Ascending aorta (tissue), 2 donors: ENCODE measurements at places on chromosomes 5 and 9.

DNA sequence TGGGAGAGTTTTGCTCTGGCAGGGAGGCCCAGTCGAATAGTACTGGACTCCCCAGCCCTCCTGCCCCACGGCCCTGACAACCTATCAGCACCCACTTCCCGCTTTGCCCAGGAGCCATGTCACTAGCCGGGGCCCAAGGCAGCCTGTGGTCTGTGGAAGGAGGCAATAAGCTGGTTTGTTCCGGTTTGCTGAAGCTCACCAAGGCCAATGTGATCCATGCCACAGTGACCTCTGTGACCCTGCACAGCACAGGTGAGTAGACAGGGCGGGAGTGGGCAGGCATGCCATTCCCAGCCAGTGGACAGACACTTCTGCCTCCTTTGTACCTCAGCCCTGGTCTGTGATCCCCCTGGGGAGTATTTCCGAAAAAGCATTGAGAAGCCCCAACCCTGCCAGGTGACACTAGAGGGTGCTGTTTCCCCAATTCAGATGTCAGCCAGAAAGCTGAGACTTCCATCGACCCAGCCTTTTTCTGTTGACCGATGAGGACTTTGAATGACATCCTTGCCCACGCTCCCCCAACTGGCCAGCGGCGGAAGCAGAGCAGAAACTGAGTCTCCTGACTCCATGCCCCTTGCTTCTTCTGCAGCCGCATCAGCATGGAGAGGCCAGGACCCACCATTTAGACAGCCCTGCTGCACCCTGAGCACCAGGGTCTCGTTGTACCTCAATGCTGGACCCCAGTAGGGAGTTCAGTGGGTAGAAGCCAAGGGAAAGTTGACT is 9.6 kb downstream of the PCYOX1L start:
- no peaks in the 10 kb centered on the region for H3K27me3 ChIP-seq
- DNase-seq, result no peak
- peaks cover 5% of the 10 kb centered on the region for H3K4me1 ChIP-seq
- peak overlapping the region; percentile 55 for H3K27ac ChIP-seq

GRCh38 chr9:77793849-77794248 is 145.7 kb upstream of the GNA14 start:
- no peak overlapping the region for H3K27ac ChIP-seq
- no peak overlapping the region for H3K4me3 ChIP-seq
- no peaks in the 10 kb centered on the region for H3K4me1 ChIP-seq

GRCh38 chr5:41686191-41686590 is 175.8 kb upstream of the PLCXD3 start:
- H3K4me1 ChIP-seq, result no peaks in the 10 kb centered on the region
- H3K27ac ChIP-seq, result no peak overlapping the region
- H3K27me3 ChIP-seq, result no peaks in the 10 kb centered on the region
- DNase-seq, result no peak
- no peaks in the 10 kb centered on the region for H3K36me3 ChIP-seq

GRCh38 chr9:117092582-117092981 is 322.3 kb downstream of the ASTN2 start:
- no peak for DNase-seq
- no peaks in the 10 kb centered on the region for H3K36me3 ChIP-seq
- no peak overlapping the region for H3K4me3 ChIP-seq
- no peak overlapping the region for H3K27ac ChIP-seq

GRCh38 chr5:103290846-103291245 is 32.3 kb downstream of the MACIR start:
- H3K36me3 ChIP-seq, result no peaks in the 10 kb centered on the region
- no peaks in the 10 kb centered on the region for H3K4me1 ChIP-seq

DNA sequence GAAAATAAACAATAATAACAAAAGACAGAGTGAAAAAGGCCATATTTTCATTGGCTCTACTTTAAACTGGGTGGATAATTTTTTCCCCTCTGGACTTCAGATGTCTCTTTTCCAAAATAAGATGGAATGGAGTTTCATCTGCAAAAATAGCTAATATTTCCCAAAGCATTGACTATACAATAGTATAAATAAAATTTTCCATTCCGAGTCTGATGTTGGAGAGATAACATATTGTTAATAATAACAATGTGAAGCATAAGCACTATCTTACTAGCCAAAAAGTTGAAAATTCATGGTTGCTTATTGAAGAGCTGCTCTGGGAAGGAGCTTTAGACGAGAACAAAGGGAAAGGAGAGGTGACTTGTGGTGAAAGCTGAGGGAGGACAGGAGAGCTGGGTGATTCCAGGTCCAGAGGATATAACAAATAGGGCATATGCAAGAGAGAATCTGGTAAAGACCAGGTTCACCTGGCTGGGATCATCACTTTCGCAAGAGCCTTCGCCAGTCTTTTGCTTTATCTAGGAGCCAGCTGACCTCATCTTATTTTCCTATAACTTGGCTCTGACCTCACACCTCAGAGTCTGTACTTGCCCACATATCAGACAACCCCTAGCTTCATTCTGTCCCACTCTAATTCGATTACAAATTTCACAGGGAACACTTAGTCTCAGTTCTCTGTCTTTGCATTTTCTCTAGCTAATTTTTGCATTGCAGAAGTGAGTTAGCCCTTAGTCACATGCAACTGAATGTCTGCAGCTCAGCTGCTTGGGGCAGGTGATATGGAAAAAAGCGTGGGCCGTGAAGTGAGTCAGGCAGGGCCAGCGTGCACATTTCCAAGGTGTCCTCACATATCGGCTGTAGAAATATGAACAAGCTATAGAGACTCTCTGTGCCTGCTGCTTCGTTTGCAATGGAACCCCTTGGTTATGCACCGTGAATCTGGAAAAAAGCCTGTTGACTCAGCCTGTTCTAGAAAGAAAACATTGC is 7.6 kb upstream of the ZNF474 start:
- no peaks in the 10 kb centered on the region for H3K27me3 ChIP-seq
- H3K36me3 ChIP-seq, result no peaks in the 10 kb centered on the region
- H3K4me3 ChIP-seq, result no peak overlapping the region
- H3K4me1 ChIP-seq, result no peaks in the 10 kb centered on the region
- DNase-seq, result no peak

- H3K27ac ChIP-seq, result no peak overlapping the region
- H3K36me3 ChIP-seq, result no peaks in the 10 kb centered on the region
- H3K27me3 ChIP-seq, result peaks cover 24% of the 10 kb centered on the region
Observed at GRCh38 chr5:1006656-1007071, 1.9 kb upstream of the NKD2 start.

DNA sequence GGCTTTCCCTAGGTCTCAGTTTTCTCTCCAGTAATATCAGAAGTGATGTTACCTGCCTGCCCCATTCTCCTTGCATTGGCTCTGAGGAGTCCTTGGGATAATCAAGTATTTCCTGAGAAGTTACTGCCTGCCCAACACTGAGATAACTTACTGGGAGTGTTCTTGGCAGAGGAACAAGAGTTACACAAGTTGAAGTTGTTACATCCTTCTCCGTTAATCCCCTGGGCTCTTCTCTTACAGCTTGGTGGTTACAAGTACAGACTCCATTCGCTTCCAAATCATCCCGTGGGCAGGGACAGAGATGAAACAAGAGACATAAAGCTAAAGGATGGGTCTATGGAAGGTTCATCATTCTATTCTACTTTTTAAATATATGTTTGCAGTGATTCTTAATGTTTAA is 74.1 kb upstream of the SAP30L start:
- H3K4me3 ChIP-seq, result no peak overlapping the region
- H3K4me1 ChIP-seq, result peaks cover 48% of the 10 kb centered on the region
- no peak for DNase-seq
- H3K36me3 ChIP-seq, result peaks cover 6% of the 10 kb centered on the region

GRCh38 chr5:151671950-151672349 is 14.8 kb downstream of the SPARC start:
- peak overlapping the region; percentile 1 for H3K4me3 ChIP-seq
- H3K27ac ChIP-seq, result peak overlapping the region; percentile 98
- peaks cover 72% of the 10 kb centered on the region for H3K36me3 ChIP-seq
- H3K27me3 ChIP-seq, result no peaks in the 10 kb centered on the region

GRCh38 chr5:68533051-68533450 is 317.5 kb downstream of the PIK3R1 start:
- no peak for DNase-seq
- no peak overlapping the region for H3K4me3 ChIP-seq
- no peaks in the 10 kb centered on the region for H3K4me1 ChIP-seq

- no peaks in the 10 kb centered on the region for H3K27me3 ChIP-seq
- no peaks in the 10 kb centered on the region for H3K36me3 ChIP-seq
- peaks cover 34% of the 10 kb centered on the region for H3K4me1 ChIP-seq
- H3K27ac ChIP-seq, result no peak overlapping the region
- no peak for DNase-seq
- no peak overlapping the region for H3K4me3 ChIP-seq
Observed at GRCh38 chr5:137144656-137145055, 354.5 kb downstream of the SPOCK1 start.

DNA sequence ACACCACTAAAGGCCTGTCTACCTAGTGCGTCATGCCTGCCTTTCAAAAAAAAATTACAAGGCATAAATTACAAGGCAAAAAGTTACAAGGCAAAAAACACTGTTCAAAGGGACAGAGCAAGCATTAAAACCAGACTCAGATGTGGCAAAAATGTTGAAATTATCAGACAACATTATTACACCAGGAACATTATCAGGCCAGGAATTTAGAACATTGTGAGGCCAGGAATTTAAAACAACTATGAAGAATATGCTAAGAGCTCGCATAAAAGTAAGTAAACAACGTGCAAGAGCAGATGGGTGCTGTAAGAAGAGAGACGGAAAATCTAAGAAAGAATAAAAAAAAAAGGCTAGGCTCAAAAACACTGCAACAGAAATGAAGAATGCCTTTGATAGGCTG is 18.2 kb upstream of the MLANA start:
- no peaks in the 10 kb centered on the region for H3K27me3 ChIP-seq
- no peaks in the 10 kb centered on the region for H3K36me3 ChIP-seq
- DNase-seq, result no peak
- no peak overlapping the region for H3K27ac ChIP-seq
- no peak overlapping the region for H3K4me3 ChIP-seq

DNA sequence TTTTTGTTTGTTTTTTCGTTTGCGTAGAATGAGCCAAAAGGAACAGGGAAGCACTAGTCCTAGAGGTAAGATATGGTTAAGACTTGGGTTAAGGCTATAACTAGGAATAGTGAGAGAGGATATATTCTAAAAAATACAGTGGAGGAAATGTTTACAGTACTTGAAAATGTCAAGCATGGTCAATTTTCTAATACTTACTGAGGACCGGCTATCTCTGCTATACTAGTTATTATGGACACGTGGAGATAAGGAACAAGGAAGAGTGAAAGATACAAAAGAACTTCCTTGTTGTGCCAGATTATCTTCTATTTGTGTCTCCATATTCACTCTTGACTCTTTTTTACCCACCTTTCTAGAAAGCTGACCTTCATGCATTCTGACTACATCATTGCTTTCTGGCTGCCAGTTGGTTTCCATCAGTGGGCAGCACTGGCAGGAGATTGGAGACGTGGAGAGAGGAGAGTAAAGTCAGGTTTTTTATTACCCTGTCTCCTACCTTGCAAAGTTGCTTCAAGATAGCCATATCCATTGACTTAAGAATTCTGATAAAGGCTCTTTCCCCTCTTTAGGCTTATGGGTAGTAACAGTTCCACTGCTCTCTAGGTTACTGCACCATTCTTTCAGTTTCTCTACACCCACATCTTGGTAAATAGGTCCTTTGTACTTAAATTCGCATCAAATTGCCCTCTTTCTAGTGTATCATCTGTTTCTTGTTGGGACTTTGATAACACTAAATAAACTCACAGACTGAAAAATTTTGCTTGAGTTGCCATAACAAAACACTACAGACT is 9.0 kb upstream of the RFX3 start:
- no peak for DNase-seq
- no peak overlapping the region for H3K4me3 ChIP-seq

DNA sequence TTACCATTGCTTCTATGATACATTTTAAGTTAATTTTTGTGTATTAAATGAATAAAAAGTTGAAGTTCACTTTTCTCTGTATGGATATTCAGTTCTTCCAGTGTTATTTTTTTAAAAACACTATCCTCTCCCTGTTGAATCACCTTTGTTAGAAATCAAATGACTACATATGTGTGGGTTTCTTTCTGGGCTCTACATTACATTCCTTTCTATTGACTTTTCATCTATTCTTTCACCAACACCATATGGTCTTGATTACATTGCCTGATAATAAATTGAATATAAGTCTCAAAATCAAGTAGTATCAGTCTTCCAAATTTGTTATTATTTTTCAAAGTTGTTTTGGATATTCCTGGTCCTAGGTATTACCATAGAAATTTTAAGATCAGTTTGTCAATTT is 7.3 kb upstream of the RASEF start:
- DNase-seq, result no peak
- no peak overlapping the region for H3K4me3 ChIP-seq
- H3K36me3 ChIP-seq, result no peaks in the 10 kb centered on the region
- no peak overlapping the region for H3K27ac ChIP-seq

GRCh38 chr9:93020771-93021670 is 37.5 kb upstream of the SUSD3 start:
- no peaks in the 10 kb centered on the region for H3K4me1 ChIP-seq
- H3K4me3 ChIP-seq, result no peak overlapping the region
- no peak overlapping the region for H3K27ac ChIP-seq

DNA sequence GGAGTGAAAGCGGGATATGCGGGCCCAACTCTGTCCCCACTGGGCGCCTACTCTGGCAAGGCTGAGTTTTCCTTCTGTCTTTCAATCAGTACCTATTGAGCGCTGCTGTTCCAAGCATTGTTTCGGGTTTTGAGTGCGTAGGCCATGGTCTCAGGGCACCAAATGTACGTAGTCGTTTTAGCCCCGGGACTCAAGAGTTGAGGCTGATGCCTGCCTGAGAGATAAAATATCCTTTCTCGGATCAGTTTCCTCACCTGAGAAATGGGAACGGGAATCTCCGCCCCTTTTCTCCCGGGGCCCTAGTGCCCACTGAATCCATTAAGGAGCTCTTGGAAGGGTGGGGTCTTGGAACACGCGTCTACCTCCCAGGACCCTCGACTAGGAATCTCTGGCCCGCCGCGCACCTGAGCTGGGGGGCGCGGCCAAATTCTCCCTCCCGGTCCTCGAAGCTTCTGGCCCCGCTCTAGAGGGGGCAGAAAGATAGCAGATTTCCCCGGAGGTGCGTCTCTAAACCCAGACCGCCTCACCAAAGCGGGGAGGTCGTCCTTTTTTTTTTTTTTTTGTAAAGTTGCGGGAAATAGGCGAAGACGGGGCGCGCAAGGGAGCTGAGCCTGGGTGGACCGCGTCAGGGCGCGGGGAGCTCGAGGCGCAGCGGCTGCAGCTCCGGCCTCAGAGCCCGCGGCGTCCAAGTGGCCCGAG is 494 bp upstream of the CXXC5 start:
- peak overlapping the region; percentile 76 for H3K4me3 ChIP-seq
- no peaks in the 10 kb centered on the region for H3K27me3 ChIP-seq
- DNase-seq, result no peak
- peak overlapping the region; percentile 96 for H3K27ac ChIP-seq
- H3K36me3 ChIP-seq, result no peaks in the 10 kb centered on the region
